Inflammatory macrophage (primary cell): ENCODE measurements at places on chromosomes 5 and 9.

GRCh38 chr5:20617841-20618240 is 629.8 kb upstream of the CDH18 start:
- DNase-seq, result no peak

DNA sequence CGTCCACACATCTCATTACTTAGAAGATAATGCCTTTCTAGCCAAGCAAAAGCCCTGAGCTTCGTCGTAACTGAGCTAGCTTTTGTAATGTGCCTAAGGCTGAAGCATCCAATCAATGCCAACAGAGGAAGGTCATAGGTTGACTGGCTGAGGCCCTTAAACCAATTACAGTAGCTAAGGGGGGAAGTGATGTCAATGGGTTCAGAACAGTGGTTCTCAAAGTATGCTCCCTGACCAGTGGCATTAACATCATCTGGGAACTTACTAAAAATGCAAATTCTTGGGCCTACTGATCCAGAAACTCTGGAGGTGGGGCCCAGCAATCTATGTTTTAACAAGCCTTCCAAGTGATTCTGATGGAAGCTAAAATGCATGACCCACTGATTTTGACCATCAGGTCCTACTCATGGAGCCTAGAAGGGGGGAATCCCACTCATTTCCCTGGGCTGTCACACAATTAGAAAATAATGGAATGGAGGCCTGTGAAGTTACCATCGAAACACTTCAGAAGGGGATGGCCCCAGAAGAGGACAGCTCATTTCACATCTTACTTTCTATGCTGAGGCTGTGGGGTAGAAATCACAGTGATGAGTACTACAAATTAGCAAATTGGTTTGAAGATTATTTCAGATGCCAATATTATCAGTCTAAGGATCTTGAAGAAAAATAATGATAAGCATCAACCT is 4.8 kb upstream of the VLDLR start:
- DNase-seq, result no peak

DNA sequence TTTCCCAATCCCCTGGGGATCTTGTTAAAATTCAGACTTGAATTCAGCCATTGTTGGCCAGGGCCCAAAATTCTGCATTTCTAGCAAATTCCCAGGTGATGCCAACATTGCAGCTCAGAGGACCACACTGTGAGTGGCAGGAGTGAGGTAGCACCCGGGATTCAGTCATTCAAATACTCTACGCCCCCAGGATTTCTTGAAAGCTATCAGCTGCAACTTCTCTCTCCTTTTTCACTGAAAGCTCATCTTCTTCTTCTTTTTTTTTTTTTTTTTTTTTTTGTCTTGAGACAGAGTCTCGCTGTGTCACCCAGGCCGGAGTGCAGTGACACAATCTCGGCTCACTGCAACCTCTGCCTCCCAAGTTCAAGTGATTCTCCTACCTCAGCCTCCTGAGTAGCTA is 19.3 kb upstream of the ANKH start:
- peak; percentile 81 for DNase-seq

GRCh38 chr5:79794347-79794746 is 104.7 kb downstream of the CMYA5 start:
- DNase-seq, result no peak

GRCh38 chr9:80320916-80321315 is 749.2 kb downstream of the TLE4 start:
- no peak for DNase-seq

DNA sequence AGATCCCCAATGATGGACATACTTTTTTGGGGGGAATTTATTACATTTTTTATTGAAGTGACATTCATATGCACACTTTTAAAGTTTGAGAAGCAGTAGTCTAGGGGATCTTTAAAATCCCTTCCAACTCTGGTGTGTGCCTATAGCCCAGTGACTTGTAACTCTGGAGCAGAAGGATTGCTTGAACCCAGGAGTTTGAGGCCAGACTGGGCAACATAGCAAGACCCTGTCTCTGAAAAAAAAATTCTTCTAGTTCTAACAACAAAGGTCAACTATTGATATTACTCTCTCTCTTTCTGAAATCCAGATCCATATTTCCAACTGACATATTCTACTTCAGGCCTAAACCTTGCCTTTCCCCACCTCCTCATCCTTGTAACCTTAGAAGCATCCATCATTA is 148.2 kb upstream of the SPRY4 start:
- no peak for DNase-seq

- no peak for DNase-seq
Observed at GRCh38 chr5:72015103-72015548, 92.1 kb upstream of the MAP1B start.

GRCh38 chr9:93525476-93525875 is 50.9 kb upstream of the PHF2 start:
- no peak for DNase-seq
